ENCODE measurements at places on chromosomes 4 and X.

DNA sequence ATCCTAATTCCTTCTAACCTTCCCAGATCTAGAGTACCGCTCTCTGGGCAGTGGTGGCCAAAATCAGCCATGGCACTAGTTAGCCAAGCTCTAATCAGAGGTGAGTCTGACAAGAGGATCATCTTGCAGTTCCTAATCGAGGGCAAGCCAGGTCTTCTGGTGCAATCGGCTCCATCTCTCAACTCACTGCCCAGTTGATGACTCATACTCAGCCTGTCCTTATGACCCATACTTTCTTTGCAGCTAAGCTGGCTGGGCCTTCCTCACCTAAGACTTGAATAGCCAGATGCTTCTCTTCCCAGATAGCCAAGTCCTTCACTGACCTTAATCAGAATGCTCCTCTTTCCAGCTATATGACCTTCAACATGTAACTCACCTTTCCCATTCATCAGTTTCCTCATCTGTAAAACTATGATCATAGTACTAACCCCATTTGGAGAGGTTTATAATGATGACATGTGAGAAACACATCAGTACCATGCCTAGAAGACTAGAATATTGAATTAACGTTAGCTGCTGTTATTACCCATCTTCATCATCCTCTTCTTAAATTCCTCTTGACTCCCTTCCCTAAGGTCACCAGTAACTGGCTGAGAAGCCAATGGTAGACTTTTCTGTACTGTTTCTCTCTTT is 57.1 kb downstream of the RELL1 start:
- no peak for DNase-seq

GRCh38 chrX:103157496-103158316 is 57.2 kb upstream of the BEX4 start:
- DNase-seq = peak; percentile 0

- DNase-seq = no peak
These were observed 43.1 kb upstream of the UCP1 start for GRCh38 chr4:140611854-140612253.

DNA sequence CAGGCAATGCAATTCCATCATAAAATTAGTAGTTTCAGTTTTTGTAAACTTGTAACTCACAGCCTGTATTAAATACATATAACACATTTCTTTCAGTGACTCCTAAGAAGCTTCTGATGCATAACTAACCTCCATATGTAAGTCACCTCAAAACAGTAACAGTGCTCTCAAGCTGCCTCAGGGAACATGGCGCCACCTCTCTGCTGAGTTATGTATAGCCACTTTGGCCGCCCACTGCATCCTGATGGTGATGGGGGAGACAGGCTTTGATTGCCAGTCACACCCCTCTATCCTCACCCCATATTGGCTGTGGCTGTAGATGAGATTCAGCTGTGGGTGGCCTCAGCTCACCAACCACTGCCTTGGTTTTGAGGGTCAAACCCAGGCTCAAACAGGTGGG is 54.3 kb downstream of the LRBA start:
- peak; percentile 15 for DNase-seq

DNA sequence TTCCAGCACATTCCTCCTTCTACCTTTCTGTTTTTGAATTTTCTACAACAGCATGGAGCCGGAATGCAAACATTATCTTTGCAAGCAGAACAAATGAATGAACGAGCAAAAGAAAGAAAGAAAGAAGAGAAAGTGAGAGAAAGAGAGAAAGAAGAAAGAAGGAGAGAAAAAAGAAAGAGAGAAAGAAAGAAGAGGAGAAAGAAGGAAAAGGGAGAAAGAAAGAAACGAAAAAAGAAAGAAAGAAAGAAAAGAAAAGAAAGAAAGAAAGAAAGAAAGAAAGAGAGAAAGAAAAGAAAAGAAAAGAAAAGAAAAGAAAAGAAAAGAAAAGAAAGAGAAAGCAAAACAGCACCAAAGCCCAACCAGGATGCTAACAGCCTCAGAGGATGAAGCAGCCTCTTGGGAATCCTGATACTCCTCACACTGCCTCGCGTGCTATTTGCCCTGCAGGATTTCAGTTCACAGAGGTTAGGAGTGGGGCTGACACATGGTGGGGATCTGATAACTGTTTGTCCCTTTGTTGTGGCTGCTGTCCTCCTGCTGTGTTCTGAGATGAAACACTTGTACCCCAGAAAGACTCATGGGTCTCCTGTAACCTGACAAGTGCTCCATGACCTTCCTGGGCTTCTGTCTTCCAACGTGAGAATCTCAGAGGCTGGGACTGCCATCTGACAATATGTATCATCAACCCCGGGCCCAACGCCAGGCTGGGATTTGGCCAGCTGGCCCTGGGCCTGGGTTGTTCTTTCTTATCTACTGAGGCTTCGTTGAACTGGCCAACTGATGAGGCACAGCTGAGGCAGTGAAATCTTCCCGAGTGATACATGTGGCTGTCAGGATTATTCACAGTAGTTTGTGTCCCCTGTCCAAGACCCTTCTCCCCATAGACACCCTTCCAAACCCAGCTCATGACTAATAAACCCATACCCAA is 61.0 kb downstream of the SEPSECS start:
- DNase-seq = no peak

- no peak for DNase-seq
These were observed 48.1 kb downstream of the RAB40AL start for GRCh38 chrX:102985192-102985591.

GRCh38 chr4:5409237-5409636 is 299.1 kb downstream of the EVC2 start:
- DNase-seq = no peak

DNA sequence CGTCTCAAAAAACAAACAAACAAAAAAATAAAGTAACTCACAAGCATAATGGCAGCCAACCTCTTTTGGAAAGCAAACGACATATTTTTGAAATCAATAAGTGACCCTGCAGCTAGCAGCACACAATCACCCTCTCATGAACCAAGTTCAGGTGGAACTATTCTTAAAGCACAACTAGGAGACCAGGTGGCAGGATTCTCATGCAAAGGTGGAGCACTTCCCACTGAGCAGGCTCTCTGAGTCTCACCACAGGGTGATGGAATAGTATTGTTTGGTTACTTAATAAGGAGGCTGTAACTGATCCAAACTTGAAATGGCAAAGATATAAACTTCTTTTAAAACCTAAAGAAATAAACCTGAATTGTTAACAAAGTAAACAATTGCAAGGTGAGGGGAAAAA is 1293.1 kb downstream of the PCDH19 start:
- no peak for DNase-seq

DNA sequence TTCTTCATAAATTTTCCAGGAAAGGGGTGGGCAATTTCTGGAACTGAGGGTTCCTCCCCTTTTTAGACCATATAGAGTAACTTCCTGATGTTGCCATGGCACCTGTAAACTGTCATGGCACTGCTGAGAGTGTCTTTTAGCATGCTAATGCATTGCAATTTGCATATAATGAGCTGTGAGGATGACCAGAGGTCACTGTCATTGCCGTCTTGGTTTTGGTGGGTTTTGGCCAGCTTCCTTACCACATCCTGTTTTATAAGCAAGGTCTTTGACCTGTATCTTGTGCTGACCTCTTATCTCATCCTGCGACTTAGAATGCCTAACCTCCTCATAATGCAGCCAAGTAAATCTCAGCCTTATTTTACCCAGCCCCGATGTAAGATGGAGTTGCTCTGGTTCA is 577.8 kb downstream of the NLGN4X start:
- no peak for DNase-seq

- DNase-seq = no peak
These were observed 163.3 kb upstream of the FAM47C start for GRCh38 chrX:36844857-36845256.

GRCh38 chr4:19473569-19473968 is 778.1 kb upstream of the SLIT2 start:
- DNase-seq = no peak

DNA sequence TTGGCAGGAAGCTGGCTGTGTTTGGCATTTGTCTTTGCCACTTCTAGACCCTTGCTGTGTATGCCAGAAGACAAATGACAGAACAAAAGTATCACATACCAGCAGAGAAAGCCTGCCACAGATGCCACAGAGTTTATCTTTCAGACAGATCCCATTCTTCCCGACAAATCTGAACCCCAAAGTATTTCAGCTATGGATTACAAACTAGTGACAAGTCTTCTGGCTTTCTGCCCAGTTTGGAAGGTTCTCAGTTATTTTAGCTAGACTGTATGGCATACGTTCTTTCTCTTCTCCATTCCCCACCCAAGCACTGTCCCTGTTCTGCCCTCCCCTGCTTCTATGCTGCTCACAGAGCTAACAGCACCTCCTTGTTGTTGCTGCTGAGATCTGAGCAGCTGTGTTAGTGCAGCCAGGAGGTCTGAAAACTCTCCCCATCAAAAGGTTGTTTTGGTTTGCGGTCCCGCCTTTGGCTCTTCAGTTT is 236.7 kb downstream of the FRAS1 start:
- DNase-seq = no peak

DNA sequence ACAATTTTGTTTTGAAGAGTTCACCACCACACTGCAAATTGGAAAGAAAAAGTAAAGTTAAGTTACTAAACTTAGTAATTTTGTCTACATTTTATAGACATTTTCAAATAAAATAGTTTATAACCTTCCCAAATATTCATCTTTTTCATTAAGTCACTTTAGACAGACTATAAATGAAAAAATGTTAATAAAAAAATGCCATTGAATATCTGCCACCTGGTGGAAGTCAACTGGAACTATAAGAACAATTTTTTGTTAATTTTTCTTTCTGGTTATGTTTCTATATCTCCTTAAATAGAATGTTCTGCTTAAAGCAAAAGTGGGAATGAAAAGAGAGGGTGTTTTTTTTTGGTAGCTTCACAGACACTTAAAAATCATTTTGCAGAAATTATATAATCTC is 534.4 kb upstream of the PCDH10 start:
- DNase-seq = no peak

DNA sequence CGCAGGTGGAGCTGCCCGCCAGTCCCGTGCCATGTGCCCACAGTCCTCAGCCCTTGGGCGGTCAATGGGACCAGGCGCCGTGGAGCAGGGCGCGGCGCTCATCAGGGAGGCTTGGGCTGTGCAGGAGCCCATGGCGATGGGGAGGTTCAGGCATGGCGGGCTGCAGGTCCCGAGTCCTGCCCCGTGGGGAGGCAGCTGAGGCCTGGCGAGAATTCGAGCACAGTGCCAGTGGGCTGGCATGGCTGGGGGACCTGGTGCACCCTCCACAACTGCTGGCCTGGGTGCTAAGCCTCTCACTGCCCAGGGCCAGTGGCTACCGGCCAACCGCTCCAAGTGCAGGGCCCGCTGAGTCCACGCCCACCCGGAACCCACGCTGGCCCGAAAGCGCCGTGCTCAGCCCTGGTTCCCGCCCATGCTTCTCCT is 646.5 kb downstream of the GABRG1 start:
- DNase-seq = no peak

DNA sequence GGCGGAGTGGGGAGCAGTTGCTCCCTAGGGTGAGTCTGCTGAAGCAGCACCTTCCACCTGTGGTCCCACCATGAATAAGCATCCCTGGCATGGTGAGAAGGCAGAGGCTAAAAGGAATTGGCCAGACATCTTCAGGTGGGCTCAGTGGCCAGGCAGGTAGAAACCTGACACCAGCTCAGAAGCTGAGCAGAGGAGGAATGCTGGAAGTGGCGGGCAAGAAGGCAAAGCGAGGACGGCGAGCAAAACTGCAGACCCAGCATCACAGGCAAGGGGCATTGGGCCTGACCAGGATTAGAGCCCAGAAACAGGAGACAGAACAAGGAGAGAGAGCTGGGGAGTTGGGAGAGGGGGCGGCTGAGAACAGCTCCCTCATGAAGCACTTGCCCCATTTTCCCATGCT is 25.3 kb downstream of the TSC22D3 start:
- DNase-seq = no peak

DNA sequence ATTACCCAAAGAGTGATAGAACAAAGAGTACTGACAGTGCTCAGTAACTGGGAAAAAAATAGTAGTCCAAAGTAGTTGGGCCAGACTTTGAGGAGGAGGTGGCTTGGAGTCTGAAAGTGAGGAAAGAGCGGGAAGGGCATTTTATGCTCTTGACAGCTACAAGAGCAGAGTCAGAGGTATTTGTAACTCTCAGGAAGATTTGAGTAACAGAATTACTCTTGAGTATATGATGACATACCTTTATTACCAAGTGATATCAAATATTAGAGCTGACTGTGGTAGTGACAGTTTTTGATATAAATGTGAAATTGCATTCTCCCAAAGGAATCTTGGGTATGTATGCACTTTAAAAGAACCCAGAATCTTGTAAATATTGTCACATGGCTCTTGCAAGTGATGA is 2.2 kb downstream of the SLAIN2 start:
- DNase-seq = no peak

Data from NK-92 treated with Interleukin-12 subunit alpha and Interleukin-12 subunit beta, amount 100 ng/mL, for 24 hours (cell line).